ENCODE measurements at places on chromosomes 3 and 15. TPM values are rescaled to one million over a fixed set of nuclear protein-coding genes. Genes with fewer than 3 reads are reported as not detected.
A peak's percentile ranks its signal among the peaks of the same experiment; 100 is the strongest.

The SLC22A14 gene
- 0.44 TPM for total RNA-seq

DNA sequence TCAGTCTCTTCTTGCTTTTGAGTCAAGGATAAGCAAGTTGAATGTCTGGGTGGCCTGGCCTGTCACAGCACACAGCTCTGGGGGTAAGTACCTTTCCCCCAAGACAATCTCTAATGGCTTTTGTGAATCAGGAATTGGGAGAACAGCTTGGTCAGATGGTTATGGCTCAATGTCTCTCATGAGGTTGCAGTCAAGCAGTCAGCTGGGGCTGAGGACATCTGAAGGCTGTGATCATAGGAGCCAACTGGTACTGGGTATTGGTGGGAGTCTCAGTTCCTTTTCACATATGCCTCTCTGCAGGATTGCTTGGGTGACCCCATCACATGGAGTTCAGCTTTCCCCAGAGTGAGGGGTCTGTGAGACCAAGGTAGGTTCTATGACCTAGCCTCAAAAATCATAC, 33.0 kb upstream of the TMEM158 start:
- no peak overlapping the region for H3K4me3 ChIP-seq
- no peaks in the 10 kb centered on the region for H3K4me1 ChIP-seq
- no peaks in the 10 kb centered on the region for H3K36me3 ChIP-seq
- H3K27ac ChIP-seq: no peak overlapping the region
- H3K27me3 ChIP-seq: no peaks in the 10 kb centered on the region

The SLC28A1 gene
- not detected for total RNA-seq

DNA sequence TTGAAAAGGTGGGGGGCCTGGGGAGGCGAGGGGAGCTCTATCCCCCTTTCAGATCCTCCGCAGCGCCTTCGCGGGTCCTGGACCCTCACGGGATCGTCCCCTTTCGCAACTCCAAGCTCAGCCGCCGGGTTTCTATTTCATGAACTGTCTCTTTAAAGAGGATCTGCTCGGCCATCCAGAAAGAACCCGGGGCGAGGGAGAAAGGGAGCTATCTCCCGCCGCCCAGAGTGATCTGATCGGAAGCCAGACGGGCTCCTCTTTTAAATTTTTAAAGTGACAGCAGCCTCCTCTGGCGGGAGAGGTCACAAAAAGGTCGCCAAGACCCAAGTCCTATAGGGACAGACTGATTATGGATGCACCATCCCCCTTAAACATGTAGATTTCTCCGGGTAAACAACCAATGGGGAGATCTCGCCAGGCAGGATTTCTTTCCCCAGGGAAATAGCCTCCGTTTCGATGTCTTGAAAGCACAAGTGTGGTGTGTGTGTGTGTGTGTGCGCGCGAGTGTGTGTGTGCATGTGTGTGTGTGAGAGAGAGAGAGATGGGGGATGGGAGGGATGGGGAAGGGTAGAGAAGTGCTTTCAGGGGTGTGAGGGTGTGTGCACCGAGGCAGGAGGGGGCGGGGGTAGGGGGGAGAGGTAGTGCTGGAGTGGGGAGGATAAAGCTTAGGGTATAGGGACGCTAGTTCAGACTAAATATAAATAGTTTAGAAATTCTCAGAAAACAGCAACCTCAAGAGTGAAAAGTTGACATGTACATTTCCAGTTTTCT, 516.1 kb downstream of the MECOM start:
- H3K27ac ChIP-seq: peak overlapping the region; percentile 78
- DNase-seq: peak; percentile 68
- peak overlapping the region; percentile 38 for H3K4me3 ChIP-seq
- peaks cover 3% of the 10 kb centered on the region for H3K27me3 ChIP-seq
- no peaks in the 10 kb centered on the region for H3K4me1 ChIP-seq

- H3K4me1 ChIP-seq: no peaks in the 10 kb centered on the region
- H3K27ac ChIP-seq: no peak overlapping the region
- no peaks in the 10 kb centered on the region for H3K36me3 ChIP-seq
- no peaks in the 10 kb centered on the region for H3K27me3 ChIP-seq
- H3K4me3 ChIP-seq: peak overlapping the region; percentile 61
These were observed 1.9 kb downstream of the MB21D2 start for GRCh38 chr3:192915722-192916121.

- no peak for DNase-seq
- H3K4me1 ChIP-seq: no peaks in the 10 kb centered on the region
- H3K27me3 ChIP-seq: no peaks in the 10 kb centered on the region
- H3K27ac ChIP-seq: no peak overlapping the region
- no peak overlapping the region for H3K4me3 ChIP-seq
These were observed 79.6 kb upstream of the SLC6A6 start for GRCh38 chr3:14322667-14323295.

DNA sequence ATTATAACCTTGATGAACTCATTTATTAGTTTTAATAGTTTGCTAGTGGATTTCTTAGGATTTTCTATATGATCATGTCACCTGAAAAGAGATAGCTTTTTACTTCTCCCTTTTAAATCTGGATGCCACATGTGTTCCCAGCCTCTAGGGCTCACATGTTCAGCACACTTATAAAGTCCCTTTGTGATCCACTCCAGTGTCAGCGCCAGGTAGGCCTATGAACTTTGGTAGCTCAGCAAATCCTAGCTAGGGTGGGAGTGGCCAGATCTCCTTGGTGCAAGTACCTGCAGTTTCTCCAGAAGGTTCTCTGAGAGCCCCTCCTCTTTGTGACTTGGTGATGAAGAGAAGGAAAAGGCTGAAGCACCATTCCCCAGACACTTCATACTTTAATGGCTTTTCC, 8.7 kb downstream of the FETUB start:
- H3K27ac ChIP-seq: no peak overlapping the region
- no peaks in the 10 kb centered on the region for H3K36me3 ChIP-seq
- no peak for DNase-seq
- H3K4me3 ChIP-seq: no peak overlapping the region
- H3K4me1 ChIP-seq: no peaks in the 10 kb centered on the region

Measured in colonic mucosa (tissue), 4 donors.